Nucleus accumbens (tissue), 56 donors: ENCODE measurements at places on chromosomes 3 and 15.
A peak's percentile ranks its signal among the peaks of the same experiment; 100 is the strongest.

DNA sequence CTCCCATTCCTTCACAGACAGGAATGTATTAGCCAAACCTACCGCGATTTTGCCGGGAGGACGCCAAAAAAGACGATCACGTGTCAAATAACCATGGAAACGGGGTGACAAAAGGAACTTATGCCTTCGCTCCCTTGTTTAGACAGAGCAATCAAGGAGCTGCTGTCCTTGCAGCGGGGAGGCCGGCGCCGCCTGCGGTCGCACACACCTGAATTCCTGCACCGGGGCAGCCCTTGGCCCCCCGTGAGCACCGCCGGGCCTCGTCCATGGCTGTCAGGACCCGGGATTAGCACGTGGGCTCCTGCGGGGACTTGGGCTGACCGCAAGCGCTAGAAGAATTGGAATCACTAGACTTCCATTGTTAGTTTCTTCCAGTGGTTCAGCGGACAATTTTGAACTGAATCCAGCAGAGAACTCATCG, 193.1 kb downstream of the SHQ1 start:
- DNase-seq = peak; percentile 34

GRCh38 chr3:8954938-8955763, 8.1 kb downstream of the RAD18 start:
- DNase-seq = no peak

DNA sequence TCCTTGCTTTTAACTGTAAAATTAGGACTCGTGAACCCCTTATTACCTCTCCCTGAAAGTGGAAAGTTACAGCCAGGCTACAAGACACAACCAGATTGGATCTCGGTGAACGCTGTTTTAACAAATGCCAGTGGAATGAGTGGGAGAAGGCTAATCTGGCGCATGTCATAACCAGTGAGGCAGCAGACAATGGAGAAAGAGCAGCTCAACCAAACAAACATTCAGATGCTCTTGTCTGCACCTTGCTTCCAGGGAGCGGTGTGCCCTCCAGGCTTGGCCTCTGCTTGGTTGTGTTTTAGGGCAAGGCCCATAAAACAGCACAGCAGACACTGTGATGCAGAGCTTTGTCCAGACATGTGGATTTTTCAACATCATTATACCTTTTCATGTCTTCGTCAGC, 45.9 kb upstream of the ATP1B3 start:
- no peak for DNase-seq

DNA sequence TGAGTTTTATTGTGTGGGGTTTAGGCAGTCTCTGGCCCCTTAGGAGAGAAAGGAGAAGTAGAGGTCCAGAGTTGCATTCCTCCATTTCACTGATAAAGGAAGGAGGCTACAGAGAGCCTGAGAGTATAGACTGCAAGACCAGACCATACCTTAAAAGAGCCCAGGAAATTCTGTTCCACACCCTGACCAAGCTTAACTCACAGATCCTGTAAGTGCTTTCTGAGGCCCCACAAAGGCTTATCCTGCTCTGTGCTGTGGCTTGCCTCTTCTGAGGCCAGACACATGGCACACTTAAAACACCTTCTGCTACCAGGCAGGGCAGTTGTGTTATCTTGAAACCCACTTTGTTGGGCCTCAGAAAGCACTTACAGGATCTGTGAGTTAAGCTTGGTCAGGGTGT, 39.2 kb upstream of the LEKR1 start:
- no peak for DNase-seq

DNA sequence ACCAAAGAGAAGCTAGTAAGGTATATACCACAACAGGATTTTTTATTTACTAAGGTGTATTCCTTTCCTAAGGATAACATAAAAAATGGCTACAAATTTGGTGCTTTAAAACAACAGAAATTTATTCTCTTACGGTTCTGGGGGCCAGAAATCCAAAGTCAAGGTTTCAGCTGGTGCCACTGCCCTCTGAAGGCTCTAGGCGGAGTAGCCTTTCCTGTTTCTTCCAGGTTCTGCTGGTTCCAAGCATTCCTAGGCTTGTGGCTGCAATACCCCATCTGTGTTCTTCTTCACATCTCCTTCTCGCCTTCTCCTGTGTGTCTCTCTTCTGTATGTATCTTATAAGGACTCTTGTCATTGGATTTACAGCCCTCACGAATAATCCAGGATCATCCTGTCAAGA, 549.9 kb downstream of the GRM7 start:
- no peak for DNase-seq

DNA sequence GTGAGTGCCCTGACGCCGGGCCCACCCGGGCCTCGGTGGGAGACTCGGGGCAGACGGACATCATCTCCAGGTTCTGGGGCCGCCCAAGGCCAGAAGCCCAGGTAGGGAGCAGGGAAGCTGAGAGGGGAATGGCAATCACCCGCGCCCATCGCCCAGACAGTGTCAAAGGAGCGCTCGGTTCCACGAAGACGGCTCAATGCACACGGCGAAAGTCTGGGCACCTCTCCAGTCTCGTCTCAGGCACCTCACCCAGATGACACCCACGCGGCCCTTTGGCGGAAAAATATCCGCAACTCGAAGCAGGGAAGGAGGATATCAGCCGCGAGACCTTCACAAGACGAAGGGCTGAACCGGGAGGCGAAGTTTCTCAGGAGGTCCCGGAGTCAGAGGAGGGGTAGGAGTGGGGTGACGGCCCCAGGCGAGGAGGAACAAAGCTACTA, 916 bp downstream of the IL17RD start:
- DNase-seq = no peak

GRCh38 chr3:123414973-123415775, 33.7 kb downstream of the ADCY5 start:
- DNase-seq = no peak

DNA sequence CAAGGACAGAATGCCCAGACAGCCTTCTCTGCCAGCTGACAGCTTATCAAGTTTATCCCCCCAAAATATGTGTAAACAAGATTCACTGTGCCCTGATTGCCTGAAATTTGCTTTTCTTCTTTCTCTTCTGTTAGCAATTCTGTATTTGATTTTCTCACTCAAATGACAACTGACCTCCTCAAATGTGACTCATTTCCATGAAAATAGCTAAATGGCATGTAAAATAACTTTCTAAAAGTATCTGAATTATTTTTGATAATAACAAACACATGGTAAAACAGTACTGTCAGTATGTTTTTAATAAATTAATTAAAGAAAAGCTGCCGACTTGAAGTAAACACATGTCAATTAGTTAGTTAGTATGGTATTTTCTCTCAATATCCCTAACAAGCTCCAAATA, 202.3 kb upstream of the STAC start:
- no peak for DNase-seq

DNA sequence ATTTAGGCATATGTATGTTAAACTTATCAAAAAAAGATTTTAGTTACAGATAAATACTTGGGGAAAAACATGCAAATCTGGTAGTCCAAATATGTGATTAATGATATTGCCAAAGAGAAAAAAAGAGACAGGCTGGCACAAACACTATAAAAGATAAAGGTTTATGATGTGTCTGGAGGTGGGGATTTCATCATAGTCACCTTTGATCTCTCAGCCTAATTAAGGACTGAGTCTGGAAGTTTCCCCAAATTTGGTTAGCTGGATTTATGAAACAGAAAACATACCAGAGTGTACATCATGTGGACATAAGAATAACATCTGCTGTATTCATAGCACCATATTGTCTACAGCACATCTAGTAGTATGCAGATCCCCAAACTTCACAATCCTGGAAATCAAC, 157.0 kb downstream of the FGF12 start:
- no peak for DNase-seq

DNA sequence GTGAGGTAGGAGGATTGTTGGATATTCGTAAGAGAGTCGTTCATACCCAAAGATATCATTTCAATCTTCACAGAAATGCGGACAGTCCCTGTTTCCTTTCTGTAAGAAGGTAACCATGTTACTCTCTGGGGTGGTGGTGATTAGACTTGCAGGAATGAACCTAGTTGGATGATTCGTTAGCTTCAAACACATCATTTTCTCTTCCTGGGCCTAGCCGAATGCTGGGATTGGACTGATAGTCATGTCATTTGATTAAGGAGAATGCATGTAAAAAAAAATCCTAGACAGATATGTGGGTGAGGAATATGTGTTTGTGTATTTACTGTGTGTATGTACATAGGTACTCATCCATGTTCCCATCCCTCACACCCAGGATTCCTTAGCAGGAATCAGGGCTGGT, 12.4 kb downstream of the SLCO3A1 start:
- DNase-seq = no peak

DNA sequence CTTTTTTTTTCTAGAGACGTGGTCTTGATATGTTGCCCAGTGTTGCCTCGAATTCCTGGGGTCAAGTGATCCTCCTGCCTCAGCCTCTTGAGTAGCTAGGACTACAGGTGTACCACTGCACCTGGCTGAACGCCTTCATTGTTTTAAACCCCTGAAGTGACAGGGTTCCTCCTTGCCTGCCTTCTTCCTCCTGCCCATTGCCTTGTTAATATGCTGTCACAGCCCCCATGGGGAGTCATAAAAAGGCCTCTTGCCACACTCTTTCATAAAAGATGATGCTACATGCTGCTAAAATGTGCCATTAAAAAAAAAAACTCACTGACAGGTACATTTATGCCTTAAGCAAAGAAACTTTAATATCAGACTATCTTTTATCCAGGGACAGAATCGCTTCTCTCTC, 116.8 kb upstream of the SKOR1 start:
- DNase-seq = no peak
